CD14-positive monocyte (primary cell): ENCODE measurements at places on chromosomes 16 and 17. TPM values are rescaled to one million over a fixed set of nuclear protein-coding genes. Genes with fewer than 3 reads are reported as not detected.

DNA sequence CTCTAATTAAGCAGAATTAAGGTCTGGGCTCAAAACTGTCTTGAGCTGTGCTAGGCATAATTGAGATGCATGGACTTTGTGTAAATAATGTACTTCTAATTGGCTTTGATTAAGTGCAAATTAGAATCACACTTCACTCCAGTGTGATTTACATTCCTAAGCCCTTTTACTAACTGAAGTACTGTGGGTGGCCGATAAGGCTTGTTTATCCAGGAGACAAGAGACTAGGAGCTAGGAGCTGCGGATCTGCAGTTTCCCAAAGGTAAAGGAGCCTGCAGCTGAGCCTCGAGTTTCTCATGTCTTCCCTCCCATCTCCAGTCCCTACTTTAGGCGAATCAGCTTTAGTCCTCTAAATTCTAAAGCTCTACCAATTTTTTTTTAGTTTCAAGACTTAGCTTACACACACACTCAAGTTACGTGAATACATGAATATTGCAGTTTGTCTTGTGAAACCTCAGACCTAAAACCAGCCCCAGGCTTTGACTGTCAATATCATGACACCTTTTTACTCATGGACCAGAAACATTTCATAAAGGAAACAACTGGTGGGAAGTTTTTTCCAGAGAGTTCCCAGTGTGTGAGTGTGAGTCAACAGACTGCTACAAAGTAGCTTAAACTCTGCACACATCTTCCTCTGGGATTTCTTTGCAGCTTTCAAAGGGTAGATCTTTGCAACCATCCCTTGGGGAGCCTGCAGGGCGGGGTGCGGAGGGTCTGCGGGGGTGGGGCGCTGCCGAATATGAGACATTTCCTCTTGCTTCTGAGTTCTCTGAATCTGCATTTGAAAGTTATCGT, 113.9 kb upstream of the TBX2 start:
- H3K36me3 ChIP-seq: no peaks in the 10 kb centered on the region
- H3K27me3 ChIP-seq: no peaks in the 10 kb centered on the region
- no peak for DNase-seq
- H3K27ac ChIP-seq: no peak overlapping the region
- H3K4me1 ChIP-seq: no peaks in the 10 kb centered on the region

DNA sequence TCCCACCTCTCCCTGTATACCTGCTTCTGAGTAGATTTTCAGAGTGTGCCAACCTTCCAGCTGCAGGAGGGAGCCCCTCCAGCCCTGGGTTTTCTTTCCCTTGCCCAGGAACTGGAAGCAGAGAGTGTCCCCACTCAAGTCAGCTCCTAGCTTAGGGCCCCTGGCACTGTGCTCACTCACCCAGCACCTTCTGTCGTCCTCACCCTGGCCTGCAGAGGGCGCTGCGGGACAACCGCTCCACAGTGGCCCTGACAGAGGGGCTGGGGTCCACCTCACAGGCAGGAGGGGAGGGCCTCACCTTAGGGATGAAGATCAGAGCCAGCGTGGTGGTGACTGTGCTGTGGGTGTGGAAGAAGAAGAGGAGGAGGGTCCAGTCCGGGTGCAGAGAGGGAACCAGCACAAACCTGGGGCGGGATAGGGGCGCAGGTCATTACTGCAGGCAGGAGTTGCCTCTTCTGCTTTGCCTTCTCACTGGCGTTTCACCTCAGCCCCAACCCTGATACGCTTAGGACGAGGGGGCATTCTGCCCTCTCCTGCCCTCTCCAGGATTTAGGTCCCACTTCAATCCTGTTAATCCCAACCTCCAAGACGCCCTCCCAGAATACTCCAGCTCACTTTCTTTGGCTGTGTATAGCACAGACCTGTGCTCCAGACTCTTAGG, 10.0 kb downstream of the GPR179 start:
- H3K27me3 ChIP-seq: no peaks in the 10 kb centered on the region
- no peaks in the 10 kb centered on the region for H3K36me3 ChIP-seq
- DNase-seq: peak; percentile 22

- H3K4me3 ChIP-seq: no peak overlapping the region
- DNase-seq: no peak
- H3K27ac ChIP-seq: peak overlapping the region; percentile 32
- no peaks in the 10 kb centered on the region for H3K27me3 ChIP-seq
These were observed 15.6 kb upstream of the TEX2 start for GRCh38 chr17:64278614-64279013.

GRCh38 chr16:12017558-12017957, 41.0 kb downstream of the SNX29 start:
- DNase-seq: no peak
- H3K4me3 ChIP-seq: no peak overlapping the region
- H3K4me1 ChIP-seq: no peaks in the 10 kb centered on the region
- H3K36me3 ChIP-seq: peaks cover 3% of the 10 kb centered on the region

DNA sequence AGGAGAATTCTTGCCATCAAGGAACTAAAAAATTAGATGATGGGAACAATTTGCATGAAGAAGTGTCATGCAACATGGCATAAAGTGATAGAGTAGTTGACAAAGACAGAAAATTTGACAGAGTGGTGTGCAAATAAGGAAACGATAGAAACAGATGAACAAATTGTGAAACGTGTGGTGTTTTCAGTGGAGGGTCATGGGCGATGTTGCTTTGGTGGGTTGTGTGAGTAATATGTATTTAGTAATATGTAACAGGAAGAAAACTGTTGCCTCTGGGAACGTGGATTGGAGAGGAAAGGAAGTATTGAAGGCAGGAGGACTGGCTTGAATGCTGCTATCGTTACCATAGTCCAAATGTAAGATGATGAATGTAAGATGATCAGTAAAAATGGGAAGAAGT, 3.6 kb downstream of the COX10 start:
- H3K36me3 ChIP-seq: peaks cover 30% of the 10 kb centered on the region
- H3K27me3 ChIP-seq: no peaks in the 10 kb centered on the region

- DNase-seq: no peak
- no peaks in the 10 kb centered on the region for H3K4me1 ChIP-seq
- no peaks in the 10 kb centered on the region for H3K36me3 ChIP-seq
- H3K4me3 ChIP-seq: no peak overlapping the region
These were observed 139.7 kb downstream of the WSCD1 start for GRCh38 chr17:6209829-6210228.

Gene RHBDL1
- not detected for polyA plus RNA-seq

Gene KRT9
- not detected for polyA plus RNA-seq
